Stimulated activated CD8-positive, alpha-beta memory T cell treated with anti-CD3 and anti-CD28 coated beads, Interleukin-12 subunit alpha, Interleukin-12 subunit beta, amount 100 ng/mL, for 4 hours (primary cell): ENCODE measurements at places on chromosomes 13 and 19.

- DNase-seq, result no peak
Observed at GRCh38 chr13:44148159-44148914, 225.3 kb upstream of the SERP2 start.

GRCh38 chr19:10927730-10928562 lies 493 bp downstream of the YIPF2 start:
- no peak for DNase-seq

DNA sequence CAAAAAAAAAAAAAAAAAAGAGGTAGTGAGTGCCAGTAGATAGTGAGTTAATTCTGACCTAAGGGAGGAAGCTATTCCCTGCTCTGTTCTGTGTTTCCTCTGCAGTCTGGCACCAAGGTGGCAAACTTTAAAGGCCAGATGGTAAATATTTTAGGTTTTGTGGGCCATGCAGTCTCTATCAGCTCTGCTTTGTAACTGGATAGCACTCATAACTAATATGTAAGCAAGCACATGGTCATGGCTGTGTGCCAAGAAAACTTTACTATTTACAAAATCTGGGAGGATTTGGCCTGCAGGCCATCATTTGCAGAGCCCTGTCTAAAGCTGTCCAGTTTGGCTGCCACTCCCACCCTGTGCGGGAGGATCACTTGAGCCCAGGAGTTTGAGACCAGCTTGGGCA lies 4.3 kb downstream of the PIN1 start:
- DNase-seq, result no peak

- no peak for DNase-seq
Observed at GRCh38 chr19:44303320-44303719, 1.5 kb downstream of the ZNF235 start.

DNA sequence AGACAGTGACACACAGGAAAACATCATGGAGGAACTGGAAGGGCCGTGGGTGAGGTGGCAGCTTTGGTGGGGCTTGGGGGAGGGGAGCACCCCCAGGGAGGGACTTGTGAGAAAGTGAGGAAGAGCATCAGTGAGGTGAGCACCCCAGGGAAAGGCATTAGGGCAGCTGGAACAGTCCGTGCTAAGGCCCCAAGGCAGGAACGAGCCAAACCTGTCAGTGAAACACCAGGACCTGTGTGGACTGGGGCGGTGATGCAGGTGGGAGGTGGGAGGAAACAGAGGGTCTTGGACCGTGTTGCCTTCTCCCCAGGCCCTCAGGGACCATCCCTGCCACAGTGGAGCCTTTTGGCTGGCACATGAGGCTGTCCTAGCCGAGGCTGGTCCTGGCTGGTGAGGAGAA lies 17.3 kb upstream of the SLC7A10 start:
- no peak for DNase-seq
